SHP77 treated with DMSO at 0.1 percent for 48 hours (cell line): ENCODE measurements at places on chromosomes 5 and 9.

DNA sequence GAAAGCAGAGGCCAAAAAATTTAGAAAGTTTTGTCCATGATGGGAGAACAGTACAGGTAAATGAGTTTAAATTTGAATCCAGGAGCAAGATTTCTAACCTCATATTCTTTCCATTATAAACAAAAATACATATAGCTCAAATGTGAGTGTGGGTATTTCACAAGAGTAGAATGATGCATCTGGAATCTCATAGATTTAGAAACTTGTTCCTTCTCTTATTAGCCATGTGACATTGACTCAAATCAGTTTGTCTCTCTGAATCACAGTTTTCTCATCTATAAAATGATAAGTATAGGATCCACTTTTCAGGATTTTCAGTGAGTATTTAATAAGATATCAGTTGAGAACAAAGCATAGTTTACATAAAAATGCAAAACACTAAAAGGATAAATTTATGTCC, 436.3 kb upstream of the PAPPA start:
- no peak for DNase-seq

GRCh38 chr5:30500513-30500912, 693.0 kb upstream of the CDH6 start:
- DNase-seq, result no peak

GRCh38 chr5:77250021-77250420, 39.5 kb downstream of the PDE8B start:
- DNase-seq, result no peak

DNA sequence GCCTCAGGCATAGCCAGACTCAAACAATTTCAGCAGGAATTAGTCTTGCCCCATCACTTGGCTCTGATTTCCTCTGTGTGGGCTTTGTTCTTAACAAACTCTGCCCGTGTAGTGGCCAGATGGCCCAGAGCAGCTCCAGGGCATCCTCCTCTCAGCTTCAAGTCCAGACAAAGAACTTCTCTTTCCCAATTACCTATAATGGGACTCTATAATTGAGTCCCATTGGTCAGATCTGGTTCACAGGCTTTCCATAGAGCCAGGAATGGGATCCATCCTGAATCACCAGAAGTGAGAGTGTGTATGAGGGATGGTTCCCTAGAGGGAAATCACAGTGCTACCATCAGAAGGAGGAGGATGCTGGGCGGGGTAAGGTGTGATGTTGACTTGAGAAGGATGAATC, 515.8 kb downstream of the KIF4B start:
- no peak for DNase-seq

DNA sequence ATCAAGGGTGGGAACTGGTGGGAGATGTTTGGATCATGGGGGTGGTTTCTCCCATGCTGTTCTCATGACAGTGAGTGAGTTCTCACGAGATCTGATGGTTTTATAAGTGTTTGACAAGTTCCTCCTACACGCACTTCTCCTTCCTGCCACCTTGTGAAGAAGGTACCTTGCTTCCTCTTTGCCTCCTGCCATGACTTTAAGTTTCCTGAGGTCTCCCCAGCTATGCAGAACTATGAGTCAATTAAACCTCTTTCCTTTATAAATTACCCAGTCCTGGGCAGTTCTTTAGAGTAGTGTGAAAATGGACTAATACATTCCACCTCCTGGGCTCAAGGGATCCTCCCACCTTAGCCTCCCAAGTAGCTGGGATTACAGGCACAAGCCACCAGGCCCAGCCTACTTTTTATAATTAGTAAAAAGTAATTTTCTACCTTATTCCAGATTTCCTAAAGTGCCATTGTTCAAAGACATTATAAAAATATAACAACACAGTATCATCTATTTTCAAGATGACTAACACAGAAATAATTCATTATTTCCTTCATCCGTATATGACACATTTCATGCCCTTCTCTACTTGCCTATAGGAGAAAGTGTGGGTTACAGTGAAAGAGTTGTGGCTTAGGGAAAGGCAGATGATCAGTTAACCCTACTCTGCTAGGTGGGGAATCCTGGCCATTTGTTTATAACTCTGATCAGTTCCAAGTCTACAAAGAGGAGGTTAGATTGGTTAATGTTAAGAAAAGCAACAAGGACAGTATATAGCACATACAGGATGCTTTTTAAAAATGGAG, 99.9 kb downstream of the TTC39B start:
- DNase-seq, result no peak

- DNase-seq, result no peak
Observed at GRCh38 chr9:18437315-18438201, 36.4 kb upstream of the ADAMTSL1 start.

DNA sequence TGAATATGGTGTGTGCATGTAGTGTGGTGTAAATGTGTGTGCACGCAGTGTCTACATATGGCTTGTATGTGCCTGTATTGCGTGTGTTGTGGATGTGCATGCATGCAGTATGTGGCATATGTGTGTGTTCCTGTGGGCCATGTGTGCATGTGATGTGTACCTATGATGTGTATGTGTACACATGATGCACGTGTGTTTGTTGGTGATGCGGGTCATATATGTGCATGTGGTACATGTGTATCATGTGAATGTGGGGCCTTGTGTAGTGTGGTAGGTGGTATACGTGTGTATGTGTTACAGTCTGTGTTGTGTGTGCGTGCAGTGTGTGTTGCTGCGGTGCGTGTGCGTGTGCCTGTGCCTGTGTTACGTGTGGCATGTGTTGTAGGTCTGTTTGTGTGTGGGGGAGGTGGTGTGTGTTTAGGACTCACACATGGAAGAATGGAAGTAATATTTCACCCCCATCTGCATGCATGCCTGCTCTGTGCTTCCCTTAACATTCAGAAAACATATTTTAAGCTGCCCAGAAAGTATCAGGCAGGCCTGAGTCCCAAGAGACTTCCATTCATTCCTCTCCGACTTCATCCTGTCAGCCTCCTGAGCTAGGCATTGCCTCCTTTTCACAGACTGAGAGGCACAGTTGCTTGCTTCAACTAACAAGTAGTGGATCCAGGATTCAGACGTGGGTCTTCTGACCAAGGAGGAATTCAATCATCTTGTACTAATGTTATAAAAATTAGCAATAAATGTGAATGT, 55.4 kb upstream of the RUFY1 start:
- no peak for DNase-seq

GRCh38 chr5:174911118-174911517, 186.7 kb downstream of the MSX2 start:
- DNase-seq, result no peak

DNA sequence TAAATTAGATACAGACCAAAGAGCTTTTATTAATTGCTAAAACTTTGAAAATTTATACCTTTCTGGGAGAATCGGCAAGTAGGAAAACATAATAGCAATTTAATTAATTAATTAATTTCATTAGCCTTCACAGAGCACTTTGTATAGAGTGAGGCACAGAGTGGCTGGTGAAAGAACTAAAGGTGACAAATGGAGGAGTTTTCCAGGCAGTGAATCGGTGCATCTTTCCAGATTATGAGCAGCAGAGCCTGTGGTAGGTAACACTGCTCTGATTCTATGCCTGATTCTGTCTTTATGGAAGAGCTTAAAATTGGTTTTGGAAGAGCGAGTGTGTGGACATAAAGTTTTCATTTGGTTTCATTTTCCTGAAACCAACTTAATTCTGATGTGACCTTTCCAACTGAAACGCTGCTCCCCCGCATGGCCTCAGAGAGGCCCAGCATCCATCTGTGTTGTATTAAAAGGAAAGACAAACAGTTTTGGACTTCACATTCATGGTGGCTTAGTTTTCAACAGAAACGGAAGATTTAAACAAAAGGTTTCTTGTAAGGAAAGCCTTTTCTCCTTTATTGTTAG, 188.9 kb upstream of the RPS23 start:
- DNase-seq, result no peak

- no peak for DNase-seq
Observed at GRCh38 chr5:64180661-64181343, 15.2 kb downstream of the RNF180 start.

GRCh38 chr9:94668928-94669729, 29.8 kb upstream of the FBP1 start:
- DNase-seq, result peak; percentile 52

GRCh38 chr9:37128051-37128450, 7.7 kb downstream of the ZCCHC7 start:
- DNase-seq, result no peak

DNA sequence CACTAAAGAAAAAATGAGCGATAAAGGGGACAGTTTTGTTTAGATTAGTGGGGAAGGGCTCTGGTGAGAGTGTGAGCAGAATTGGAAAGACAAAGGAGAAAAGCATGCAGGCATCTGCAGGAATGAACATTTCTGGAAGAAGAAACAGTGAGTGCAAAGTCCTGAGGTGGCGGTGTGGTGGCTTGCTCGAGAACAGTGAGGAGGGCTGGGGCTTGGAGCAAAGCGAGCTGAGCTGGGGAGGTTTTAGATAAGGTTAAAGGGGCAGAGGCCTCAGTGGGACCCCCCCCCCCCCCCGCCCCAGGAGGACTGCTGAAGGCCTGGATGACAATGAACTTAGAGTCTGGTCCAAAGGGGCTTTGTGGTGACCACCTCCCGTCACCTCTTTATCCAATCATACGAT, 202.7 kb upstream of the MVB12B start:
- no peak for DNase-seq

DNA sequence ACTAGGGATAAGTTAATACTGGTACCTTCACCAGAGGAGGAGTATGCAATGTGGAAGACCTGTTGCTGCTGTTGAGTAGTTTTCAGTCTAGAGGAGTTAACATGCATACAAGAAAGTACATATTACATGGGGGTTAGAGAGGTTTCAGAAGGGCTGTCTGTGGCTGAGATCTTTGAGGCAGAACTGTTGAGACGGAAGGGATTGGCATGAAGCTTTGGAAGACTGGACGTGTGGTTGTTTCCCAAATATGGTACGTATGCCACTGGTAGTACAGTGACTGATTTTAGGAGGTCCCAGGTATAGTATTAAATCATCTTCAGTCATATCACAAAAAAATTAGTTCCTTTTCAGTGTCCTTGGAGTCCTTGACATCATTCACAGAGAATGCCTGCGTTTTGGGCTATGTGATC, 17.6 kb downstream of the TNFAIP8 start:
- no peak for DNase-seq

GRCh38 chr9:2043243-2043642, 28.1 kb downstream of the SMARCA2 start:
- DNase-seq, result no peak

GRCh38 chr5:167304834-167305469, 986.5 kb upstream of the WWC1 start:
- DNase-seq, result no peak

GRCh38 chr9:20302197-20302596, 320.1 kb downstream of the MLLT3 start:
- DNase-seq, result no peak

- DNase-seq, result peak; percentile 27
Observed at GRCh38 chr9:100427366-100428263, 672 bp downstream of the MSANTD3 start.

GRCh38 chr5:139882961-139883539, 87.4 kb downstream of the PSD2 start:
- DNase-seq, result no peak

- no peak for DNase-seq
Observed at GRCh38 chr5:119322948-119323537, 32.8 kb upstream of the TNFAIP8 start.

DNA sequence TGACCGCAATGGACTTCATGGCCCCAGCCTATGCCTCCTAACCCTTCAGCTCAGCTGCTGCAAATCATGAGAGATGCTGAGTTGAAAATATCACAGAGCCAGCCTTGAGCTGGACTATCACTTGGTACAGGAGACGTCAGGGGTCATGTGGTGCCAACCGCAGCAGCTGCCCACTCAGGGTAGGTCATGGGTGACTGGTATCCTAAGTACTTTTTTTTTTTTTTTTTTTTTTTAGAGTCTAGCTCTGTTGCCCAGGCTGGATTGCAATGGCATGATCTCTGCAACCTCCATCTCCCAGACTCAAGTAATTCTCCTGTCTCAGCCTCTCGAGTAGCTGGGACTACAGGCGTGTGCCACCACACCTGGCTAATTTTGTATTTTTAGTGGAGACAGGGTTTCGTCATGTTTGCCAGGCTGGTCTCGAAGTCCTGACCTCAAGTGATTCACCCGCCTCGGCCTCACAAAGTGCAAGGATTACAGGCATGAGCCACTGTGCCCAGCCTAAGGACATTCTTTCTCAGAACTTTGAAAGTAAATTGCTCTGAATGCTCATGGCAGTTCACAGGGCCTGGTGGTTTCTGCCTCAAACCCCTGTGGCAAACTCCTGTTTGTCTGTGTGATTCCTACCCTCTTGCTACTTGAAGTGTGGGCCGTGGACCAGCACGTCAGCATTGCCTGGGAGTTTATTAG, 21.3 kb downstream of the WWC1 start:
- DNase-seq, result no peak

GRCh38 chr5:118070041-118070440, 918.3 kb downstream of the DTWD2 start:
- DNase-seq, result no peak

- no peak for DNase-seq
Observed at GRCh38 chr5:59758566-59758965, 135.0 kb downstream of the PDE4D start.
